ENCODE measurements at places on chromosomes 1 and 21. TPM values are rescaled to one million over a fixed set of nuclear protein-coding genes. Genes with fewer than 3 reads are reported as not detected.

Gene KCNA2
- total RNA-seq: 1.8 TPM

Gene RGS7
- total RNA-seq: 0.81 TPM

Gene SPRR3
- total RNA-seq: 42.5 TPM

Gene OLFML3
- total RNA-seq: 74.8 TPM

Gene IFNLR1
- total RNA-seq: 11.2 TPM

Gene PTGS2
- total RNA-seq: 10.0 TPM

Gene PRDX6
- total RNA-seq: 146 TPM

DNA sequence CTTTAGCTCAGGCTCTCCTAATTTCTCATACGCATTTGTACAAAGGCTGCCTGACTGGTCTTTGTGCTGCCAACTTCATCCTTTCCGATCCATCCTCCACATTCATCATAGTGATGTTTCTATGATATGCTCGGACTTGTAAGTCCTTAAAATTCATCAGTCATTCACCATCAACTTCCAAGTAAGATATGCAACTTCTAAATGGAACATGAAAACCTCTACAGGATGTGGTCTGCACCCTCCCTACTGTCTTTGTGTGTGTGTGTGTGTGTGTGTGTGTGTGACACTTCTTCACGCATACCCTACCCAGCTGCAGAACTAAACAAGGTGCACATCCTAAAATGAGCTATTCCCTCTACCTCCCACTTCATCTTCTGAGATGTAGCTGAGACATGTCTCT is 397.9 kb upstream of the NR5A2 start:
- DNase-seq: no peak

DNA sequence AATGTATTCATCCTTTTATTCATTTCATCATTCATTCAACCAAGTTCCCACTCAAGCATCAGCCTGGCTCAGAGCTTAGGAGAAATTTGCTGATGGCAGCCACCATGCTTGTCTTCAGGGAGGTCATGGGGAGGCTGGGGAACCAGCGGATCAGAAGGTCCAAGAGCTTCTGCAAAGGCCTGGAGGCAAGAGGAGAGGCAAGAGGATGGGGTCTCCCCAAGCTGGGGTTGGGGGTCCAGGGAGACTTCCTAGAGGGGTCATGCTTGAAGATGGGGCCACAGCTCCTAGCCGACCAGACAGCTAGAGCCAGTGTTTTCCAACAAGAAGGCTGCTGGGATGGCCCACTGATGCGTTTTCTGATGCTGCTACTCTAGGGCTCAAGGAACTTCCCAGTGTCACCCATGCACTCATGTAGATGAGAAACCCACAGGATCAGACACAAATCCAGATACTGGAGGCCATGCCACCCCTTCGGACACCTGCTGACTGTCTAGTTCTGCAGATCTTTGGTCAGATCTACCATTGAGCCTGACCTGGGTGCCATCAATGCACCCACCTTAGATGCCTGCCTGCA is 315.2 kb downstream of the AJAP1 start:
- no peak for DNase-seq

- no peak for DNase-seq
These were observed 15.0 kb downstream of the SLC6A9 start for GRCh38 chr1:44016041-44016889.

GRCh38 chr1:23984417-23985186 is 4.5 kb upstream of the SRSF10 start:
- DNase-seq: peak; percentile 36

DNA sequence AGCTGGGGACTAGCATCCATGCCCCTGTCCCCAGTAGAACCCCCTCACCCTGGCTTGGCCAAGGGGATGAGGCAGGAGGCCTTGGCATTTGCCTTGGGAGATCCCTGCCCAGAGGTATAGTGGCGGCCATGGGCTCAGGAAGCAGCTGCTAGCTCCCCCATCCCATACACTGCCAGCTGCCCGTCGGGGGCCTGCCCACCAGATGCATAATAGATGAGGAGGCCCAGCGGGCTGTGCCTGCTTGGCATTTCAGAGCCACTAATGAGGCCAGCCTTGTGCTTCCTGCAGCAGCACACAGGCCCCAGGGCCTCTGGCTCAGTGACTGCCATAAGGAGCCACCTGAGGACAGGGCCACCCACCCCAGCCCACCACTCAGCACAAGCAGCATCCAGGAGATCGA is 23.6 kb downstream of the RAP1GAP start:
- DNase-seq: no peak

DNA sequence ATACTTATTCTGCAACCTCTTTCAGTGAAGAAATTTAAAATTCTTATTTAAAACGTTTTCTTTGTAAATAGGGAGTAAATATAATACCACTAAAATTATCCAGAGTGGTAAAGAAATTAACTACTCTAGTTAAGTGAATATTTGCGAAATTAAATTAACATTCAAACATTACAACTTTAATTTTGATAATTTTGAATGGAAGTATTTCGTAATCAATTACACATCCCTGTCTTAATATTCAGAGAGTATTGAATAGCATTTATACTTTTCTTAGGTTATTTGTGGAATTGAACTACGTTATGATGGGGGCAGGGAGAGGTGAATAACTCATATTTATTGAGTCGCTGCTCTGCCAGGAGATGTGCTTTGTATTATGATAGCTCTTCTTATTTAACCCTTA is 96.3 kb upstream of the KIF26B start:
- no peak for DNase-seq

GRCh38 chr1:182317611-182318161 is 73.9 kb downstream of the GLUL start:
- no peak for DNase-seq

GRCh38 chr1:156581661-156582387 is 2.3 kb downstream of the TTC24 start:
- no peak for DNase-seq

- peak; percentile 66 for DNase-seq
These were observed at the start of gene SLC27A3 for GRCh38 chr1:153774780-153775457. SLC27A3 (plus strand) TSS chr1:153775407; CDS start chr1:153775498, 91 bp downstream.

Data from mucosa of gallbladder (tissue), 1 donor.